ENCODE measurements at places on chromosomes 7 and 10.

- no peak for DNase-seq
Observed at GRCh38 chr7:33395340-33395739, 266.0 kb downstream of the BBS9 start.

GRCh38 chr7:158261362-158262235, 326.0 kb downstream of the PTPRN2 start:
- DNase-seq = no peak

GRCh38 chr10:28047061-28047460, 48.2 kb upstream of the ODAD2 start:
- DNase-seq = no peak

DNA sequence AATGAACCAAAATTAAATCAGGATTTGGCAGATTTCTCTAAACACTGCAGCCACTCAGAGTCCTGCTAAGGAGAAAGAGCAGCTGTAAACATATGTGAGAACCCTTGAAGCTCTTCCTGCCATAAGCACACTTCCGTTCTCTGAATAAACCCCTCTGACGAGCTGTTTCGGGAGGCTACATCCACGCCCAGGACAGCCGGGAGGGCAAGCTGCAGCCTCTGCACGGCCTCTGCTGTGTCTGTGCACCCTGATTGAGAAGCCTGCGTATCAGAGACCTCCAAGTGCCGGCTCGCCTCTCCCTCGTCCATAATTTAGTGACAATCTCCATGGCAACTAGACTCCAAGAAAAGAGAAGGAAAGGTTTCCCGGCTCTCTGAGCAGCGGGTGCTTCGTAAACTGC, 114.4 kb downstream of the PTPRN2 start:
- no peak for DNase-seq

DNA sequence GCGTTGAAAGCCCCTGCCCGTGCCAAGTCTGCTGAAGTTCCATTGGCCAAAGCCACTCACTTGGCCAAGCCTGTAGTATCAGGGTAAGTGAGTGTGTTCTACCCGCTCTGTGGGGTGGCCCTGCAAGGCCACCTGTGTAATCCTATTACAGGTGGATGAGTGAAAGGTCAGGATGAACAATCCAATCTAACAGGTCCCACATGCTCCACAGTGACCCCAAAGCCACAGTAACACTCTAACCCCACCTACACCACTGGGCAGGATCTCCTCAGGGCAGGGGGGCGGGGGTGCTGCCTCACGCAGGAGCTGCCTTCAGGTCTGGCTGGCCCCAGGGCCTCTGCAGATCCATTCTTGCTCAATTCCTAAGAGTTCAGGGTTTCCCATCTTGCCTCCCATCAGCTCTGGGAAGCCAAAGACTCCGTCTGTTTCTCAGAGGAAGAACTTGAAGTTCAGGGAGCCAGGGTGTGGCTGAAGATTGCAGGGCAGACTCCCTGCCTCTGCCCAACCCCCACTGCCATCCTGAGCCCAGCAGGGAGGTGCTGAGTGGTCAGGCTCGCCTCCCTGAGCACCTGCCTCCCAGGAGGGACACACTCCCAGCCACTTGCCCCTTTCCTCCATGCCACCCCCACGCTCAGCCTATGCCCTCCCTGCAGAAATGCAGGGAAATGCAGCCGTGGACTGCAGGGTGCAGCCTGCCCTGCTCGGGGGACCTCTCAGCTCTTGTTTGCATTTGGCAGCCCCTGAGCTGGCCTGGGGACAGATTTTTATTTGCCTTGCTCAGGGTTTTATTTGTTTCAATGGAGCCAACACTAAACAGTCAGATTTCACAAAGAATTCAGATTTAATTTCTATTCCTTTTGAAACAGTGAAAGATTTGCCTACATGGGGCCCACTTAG, 9.8 kb upstream of the COMTD1 start:
- no peak for DNase-seq

GRCh38 chr7:32163896-32164295, 93.7 kb upstream of the PDE1C start:
- no peak for DNase-seq

GRCh38 chr7:36272211-36272566, 117.5 kb upstream of the ANLN start:
- no peak for DNase-seq

DNA sequence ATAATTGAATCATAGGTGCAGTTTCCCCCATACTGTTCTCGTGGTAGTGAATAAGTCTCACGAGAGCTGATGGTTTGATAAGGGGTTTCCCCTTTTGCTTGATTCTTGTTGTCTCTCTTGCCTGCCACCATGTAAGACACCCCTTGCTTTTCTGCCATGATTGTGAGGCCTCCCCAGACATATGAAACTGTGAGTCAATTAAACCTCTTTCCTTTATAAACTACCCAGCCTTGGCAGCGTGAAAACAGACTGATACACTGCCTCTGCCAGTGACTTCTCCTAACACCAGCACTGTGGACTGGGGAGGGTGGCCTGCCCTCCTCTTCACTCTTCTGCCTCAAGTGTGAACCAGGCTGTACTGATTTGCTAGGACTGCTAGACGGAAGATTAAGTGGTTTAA, 108.6 kb downstream of the RAB11FIP2 start:
- no peak for DNase-seq

DNA sequence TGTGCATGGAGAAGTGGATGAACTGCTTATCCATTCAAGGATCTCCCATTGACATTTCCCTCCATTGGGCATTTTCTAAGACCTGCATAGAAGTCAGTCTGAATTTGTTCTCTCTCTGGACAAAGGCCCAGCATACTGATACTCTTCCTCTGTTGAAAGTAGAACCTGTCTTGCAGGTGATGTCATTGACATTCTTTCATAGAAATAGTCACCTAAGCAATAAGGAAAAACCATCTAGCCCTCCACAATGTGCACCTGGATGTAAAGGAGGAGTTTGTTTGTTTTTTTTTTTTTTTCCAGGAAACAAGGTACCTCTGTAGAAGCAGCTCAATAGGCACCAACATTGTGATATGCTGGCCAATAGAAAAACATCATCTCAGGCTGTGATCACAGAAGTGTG, 150.4 kb downstream of the DPY19L1 start:
- no peak for DNase-seq

DNA sequence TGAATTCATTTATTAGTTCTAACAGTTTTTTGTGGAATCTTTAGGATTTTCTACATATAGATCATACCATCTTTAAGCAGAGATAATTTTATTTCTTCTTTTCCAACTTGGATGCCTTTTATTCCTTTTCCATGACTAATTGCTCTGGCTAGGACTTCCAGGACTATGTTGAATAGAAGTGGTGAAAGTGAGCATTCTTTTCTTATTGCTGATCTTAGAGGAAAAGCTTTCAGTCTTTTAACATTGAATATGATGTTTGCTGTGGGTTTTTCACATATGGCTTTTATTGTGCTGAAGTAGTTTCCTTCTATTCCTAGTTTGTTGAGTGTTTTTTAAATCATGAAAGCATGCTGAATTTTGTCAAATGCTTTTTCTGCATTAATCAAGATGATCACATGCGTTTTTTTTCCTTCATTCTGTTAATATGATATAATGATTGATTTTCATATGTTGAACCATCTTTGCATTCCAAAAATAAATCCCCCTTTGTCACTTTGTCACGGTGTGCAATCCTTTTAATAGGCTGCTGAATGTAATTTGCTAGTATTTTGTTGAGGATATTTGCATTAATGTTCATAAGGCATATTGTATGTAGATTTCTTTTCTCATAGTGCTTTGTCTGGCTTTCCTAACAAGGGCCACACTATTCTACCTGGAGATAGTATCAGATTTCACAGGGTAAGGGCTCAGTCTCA, 92.9 kb downstream of the ZNF467 start:
- DNase-seq = no peak

DNA sequence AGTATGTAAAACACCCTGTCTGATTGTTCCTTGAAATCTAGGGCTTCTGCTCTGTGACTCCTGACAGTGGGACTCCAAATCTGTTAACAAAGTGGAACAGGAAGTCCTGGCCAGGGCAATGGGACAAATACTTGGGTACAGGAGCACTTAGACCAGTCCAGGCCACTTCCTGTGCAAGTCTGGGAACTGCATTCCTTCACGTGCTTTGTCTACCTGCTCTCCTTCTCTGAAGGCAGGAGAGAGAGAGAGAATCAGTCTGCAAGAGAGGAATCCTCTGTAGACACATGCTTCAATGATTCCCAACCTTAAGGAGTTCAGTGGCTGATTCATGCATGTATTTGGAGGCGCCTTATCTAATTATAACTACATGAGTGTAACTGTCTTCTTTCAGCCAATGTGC, 530.2 kb downstream of the GATA3 start:
- DNase-seq = no peak

Measured in stimulated activated CD4-positive, alpha-beta T cell treated with anti-CD3 and anti-CD28 coated beads, Interleukin-15, amount 100 ng/mL, for 48 hours (primary cell).